Stimulated activated CD4-positive, alpha-beta T cell treated with anti-CD3 and anti-CD28 coated beads, Interleukin-1b, Interleukin-23, amount 100 ng/mL, for 4 hours (primary cell): ENCODE measurements at places on chromosomes 5 and 9.

GRCh38 chr9:18238254-18238653, 235.7 kb upstream of the ADAMTSL1 start:
- no peak for DNase-seq

GRCh38 chr9:127154003-127154389, 31.6 kb upstream of the ANGPTL2 start:
- no peak for DNase-seq

GRCh38 chr5:160020964-160021363, 12.0 kb downstream of the TTC1 start:
- no peak for DNase-seq

GRCh38 chr5:11126844-11127243, 365.8 kb upstream of the DAP start:
- DNase-seq, result no peak

DNA sequence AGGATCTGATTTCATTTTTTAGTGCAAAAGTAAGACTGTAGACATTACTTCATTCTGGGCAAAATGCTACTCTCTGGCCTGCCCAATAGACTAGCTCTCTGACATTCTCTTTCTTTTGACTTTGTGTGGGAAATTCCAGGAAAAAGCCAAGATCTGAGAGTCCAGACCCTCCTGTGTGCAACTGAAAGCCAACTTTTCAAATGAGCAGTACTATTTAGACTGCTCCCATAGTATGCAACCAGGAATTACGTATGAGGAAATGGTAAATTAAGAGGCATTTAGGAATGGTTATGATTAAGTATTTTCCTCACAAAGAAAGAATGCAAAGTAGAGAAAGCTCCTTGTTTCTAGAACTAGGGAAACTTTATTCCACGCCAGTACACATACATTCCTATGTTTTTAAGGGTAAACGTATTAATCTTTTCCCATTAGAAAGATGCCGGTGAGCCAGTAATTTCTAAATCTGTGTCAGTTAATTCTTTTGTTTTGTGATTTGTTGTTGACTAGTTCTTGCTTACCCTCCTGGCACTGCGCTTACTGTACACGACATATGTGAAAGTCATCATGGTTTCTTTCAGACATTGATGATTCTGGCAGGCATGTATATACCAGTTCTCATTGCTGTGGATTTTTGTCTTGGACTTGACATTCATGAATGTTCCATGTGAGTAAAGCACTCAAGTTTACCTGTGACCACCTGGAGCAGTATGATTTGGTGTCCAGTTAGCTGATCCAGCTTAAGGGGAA, 56.0 kb downstream of the AOPEP start:
- DNase-seq, result no peak
